ENCODE measurements at places on chromosomes 7 and 10.

DNA sequence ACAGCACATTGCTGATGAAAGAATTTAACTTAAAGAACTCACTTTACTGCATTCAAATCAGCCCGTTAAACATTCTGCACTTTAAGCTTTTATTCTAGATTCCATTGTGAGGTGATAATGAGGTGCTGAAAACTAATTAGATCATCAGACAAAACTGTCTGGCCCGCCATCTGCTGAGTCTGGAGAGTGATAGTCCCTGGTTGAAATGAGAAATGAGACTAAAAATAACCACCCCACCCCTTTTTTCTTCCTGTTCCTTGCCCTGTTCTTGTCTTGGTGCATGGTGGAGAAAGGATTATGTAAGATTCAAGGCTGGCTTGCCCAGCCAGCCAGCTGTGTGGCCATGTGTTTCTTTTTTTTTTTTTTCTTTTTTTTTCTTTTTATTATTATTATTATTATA lies 277.0 kb upstream of the COBL start:
- DNase-seq, result no peak

GRCh38 chr7:69808391-69808790 lies 210.1 kb downstream of the AUTS2 start:
- no peak for DNase-seq

- DNase-seq, result no peak
Measured at GRCh38 chr10:23337616-23338015, 7.0 kb downstream of the C10orf67 start.

DNA sequence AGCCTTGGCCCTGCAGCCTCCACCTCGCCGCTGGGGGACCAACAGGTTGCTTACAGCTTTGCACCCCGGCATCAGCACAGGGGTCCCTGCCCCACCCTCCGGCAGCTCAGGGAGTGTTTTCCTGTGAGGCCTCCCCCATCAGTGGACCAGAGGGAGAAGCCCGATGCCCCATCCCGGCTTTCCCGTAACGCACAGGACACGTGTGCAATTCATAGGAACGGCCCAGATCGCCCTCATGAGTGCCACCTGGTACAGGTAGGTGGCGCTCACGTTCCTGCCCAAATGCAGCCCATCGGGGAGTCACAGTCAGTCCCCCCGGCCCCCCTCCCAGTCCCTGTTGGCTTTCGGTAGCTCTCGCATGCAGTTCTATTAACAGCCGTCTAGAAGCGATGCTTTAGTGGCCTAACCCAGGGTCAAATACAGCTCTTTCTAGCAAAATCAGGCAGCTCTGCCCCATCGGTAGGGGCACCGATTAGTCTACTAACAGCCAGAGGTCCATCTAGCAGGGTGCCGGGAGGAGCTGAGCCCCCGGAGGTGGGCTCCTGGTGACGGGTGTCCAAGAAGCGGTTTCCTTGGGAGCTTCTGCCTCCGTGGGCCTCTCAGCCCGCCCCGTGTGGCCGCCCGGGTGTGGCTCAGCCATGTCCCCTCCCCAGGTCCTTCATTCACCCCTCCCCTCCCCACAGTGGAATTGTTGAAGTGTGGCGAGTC lies 48.4 kb upstream of the GTF2IRD1 start:
- peak; percentile 51 for DNase-seq

DNA sequence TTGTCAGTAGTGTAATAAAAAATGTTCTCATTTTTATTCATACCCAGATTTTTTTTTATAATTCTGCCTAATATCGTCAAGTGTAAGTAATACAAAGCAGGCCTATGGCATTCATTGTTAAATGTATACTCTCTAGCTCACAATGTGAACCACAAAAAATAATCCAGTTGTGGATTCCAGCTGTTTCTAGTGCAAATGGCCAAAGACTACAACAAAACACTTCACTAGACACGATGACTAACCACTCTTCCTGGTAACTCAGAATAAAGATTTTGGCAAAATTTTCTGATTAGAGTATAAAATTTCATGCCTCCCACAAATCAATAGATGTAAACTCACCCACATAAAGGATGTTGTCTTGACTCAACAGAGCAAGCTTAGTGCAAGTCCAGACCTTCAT lies 396.6 kb downstream of the DGKB start:
- no peak for DNase-seq

GRCh38 chr7:127962589-127963361 lies 68.5 kb downstream of the LRRC4 start:
- DNase-seq, result no peak
